Activated CD8-positive, alpha-beta memory T cell treated with anti-CD3 and anti-CD28 coated beads, Interleukin-2, amount 10 ng/mL, durations not matched to agents 7 days and 5 days (primary cell): ENCODE measurements at places on chromosomes 2 and 18.
A peak's percentile ranks its signal among the peaks of the same experiment; 100 is the strongest.

DNA sequence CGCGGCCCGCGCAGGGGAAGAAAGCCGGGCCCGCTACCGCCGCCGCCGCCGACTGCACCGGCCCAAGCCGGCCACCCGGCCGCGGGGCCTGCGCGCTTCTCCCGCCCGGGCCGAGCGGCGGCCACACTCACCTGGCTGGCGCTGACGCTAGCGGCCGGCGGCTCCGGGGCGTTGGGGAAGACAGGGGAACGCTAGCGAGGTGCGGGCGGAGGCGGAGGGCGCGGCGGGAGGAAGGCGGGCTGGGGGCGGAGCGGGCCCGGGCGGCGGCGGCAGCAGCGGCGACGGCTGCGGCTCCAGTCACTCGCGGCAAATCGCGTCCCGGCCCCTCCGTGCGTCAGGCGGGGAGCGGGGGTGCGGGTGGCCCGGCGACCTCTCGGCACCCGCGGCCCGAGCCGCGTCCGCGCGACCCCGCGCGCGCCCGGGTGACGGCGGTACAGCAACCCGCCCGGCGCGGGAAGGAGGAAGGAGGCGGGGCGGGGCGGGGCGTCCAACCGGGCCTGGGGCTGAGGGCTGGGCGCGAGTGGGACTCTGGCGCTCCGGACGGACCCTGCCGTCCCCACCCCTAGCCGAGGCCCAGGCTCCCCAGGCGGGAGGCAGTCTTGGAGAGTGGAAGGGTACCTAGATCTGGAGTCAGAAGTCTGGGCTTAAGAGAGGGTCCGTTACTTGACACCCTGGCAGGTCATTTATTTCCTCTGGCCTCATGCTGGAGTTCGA, at the start of gene SESTD1:
TSS of gene SESTD1 (minus strand) at position 465 of the 714 bp plus-strand sequence. CDS start 72,991 bp downstream, outside the sequence.
- peak; percentile 48 for DNase-seq

DNA sequence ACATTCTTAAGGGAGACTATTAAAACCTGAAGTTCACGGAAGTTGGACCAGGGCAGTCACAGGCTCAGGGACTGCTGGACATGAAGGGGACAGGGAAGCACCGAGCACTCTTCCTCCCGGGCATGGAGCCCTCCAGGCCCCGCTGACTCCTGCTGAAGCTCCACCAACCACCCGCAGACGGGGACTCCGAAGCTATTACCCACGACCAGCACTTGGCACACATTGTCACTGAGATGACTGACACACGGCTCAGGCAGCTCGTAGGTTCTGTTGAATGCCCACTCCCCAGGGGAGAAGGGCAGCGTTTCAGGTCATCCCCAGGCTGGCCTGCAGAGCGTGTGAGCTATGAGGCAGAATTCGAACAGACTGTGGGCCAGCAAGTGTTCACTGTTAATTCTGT, 234.8 kb downstream of the NDUFA10 start:
- peak; percentile 26 for DNase-seq

DNA sequence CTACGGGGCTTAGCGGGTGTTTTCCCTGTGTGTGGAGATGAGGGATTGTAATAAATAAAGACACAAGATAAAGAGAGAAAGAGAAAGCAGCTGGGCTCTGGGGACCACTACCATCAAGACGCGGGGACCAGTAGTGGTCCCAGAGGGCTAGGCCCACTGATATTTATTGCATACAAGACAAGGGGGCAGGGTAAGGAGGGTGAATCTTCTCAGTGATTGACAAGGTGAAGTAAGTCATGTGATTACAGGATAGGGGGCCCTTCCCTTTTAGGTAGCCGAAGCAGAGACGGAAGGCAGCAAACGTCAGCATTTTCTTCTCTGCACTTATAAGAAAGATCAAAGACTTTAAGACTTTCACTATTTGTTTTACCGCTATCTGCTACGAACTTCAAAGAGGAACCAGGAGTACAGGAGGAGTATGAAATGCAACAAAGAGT, 4.5 kb upstream of the GAL3ST2 start:
- peak; percentile 43 for DNase-seq

GRCh38 chr18:79515331-79515730, 119.6 kb downstream of the NFATC1 start:
- peak; percentile 29 for DNase-seq

GRCh38 chr18:54558609-54559585, 32.1 kb upstream of the DYNAP start:
- DNase-seq = no peak

- no peak for DNase-seq
These were observed 107.0 kb upstream of the PTPRM start for GRCh38 chr18:7459851-7460770.

DNA sequence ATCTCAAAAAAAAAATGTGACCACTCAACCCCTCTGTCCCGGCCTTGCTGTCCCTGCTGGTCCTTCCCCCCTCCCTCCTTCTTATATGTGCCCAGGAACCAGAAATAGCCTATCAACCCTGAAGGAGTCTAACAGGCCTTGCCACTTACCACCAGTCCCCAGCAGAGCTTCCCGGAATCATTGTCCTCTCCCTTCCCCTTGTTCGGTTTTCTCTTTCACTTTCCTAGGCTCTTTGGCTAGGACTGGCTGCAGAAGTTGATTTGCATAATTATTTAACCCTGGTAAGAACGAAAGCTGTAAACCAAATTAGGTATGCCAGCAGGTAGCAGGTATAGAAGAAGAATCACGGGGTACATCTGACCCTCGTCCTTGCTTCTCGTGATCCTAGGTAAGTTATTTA, 72.6 kb upstream of the ZNF532 start:
- no peak for DNase-seq
